ENCODE measurements at places on chromosomes 7 and 10.

- no peak for DNase-seq
Measured at GRCh38 chr10:44716470-44717015, 194.6 kb upstream of the TMEM72 start.

DNA sequence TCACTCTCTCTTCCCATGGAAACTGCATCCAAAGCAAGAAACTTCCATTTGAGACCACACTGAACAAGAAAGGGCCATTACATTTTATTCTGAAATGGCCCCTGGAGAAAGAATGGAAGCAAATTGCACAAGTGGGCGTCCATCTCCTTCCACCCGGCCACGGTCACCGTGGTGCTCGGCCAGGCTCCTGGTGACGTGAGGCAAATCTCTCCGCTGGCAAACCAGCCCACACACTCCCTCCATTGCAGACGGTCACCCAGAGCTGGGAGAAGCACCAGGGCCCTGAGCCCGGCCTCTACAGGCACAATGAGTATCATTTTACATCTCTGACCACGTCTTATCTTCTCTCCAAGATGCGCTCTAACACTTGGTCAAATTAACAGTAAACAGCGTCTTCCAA lies 126.1 kb upstream of the FAM20C start:
- no peak for DNase-seq

DNA sequence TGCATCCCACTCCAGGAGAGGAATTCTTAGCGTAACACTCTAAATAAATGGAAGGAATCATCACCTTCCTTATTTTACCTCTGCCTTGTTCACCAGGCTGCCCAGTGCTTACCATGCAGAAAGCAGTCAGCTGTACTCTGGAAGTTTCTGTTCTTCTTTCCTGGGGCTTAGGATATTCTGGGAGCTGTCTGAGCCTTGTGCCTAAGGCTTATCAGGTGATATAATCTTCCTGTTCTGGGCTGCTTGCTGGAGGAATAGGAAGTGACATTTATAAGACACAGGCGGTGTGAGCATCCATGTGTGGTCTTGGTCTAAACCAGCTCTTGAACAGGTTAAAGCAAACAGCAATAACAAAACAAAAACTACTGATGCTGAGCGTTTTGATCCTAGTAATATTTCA lies 13.5 kb downstream of the KCTD7 start:
- DNase-seq: no peak

DNA sequence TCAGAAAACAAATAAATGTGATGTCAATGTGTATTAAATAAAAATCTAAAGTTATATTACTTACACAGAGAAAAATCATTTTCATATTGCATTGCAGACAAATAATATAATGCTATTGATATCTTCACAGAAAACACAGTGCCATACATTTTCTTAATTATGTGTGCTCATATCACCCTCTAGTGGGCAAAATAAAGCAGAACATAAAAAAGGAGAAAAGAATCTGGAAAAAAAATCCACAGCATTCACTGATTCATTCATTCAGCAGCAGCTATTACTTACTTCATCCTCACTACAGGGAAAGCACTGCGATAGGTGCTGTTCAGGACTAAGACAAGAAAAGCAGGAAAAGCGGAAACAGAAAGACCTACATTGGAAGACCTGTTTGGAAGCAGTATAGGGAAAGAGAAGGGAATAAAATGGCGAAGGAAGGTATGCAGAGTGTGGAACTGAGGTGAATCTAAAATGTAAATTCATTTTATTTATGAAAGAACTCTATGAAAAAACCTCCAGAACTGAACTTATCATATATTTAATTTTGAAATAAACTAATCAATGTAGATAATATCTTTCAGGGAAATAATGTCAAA lies 73.2 kb downstream of the POT1 start:
- no peak for DNase-seq

- no peak for DNase-seq
Measured at GRCh38 chr7:116672596-116673456, 830 bp downstream of the MET start.

DNA sequence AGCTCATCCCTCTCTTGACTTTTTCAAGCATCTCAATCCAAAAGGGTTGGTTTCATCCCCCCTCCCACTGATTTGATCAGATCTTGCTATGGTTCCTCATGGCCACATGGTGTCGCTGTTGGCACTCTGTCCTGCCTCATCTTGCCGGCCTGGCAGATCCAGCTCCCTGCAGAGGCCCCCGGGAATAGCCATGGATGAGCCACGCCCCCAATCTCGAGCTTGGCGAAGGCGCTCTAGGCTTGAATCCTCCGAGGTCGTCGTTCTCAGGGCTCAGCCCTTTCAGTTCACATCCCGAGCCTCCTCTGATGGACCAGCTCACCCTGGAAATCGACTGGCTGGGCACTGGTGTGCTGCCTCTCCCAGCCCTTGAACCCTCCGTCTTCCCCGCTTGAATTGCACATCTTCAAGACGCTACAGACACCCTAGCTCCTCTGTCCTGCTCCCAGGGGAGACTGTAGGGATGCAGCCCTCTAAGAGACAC lies 628.7 kb downstream of the TYW1 start:
- peak; percentile 29 for DNase-seq
